Activated naive CD8-positive, alpha-beta T cell treated with anti-CD3 and anti-CD28 coated beads, Interleukin-2, amount 50 U/mL, for 16 hours (primary cell): ENCODE measurements at places on chromosomes 13 and 19.

DNA sequence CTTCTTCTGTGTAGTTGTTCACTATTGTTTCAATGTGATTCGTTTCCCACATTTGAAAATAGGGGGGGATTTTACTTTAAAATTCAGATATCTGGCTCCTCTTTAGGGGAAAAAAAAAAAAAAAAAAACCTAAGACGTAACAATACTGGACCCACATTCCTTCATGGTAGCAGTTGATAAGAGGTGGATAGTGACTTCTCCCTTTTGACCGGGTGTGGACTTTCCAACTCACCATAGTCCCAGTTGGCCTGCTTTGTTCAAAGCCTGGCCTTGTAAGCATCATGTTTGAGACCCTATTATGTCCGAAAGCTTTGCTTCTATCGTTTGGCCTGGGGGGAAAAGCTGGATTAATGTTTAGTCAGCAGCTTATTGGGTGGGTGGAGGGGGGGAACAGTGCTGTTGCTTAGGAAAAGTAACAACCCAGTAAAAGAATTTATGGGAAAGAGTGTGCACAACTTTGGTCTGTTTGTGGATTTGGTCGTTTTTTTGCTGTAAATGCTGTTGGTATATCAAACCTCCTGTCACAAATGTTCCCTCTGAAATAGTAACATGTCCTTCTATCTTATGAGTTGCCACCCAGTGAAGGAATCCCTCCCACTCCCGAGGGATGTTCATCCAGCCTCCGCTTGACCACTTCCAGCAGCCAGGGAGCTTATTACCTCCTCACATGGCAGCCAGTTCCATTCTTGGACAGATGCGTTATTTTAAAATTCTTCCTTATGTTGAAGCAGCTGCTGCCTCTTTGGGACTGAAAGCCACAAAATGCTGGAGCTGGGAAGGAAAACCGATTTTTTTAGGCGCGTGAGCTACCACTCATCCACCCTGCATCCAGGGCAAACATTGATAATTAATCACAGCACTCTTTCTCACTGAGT is 10.4 kb downstream of the SAMD4B start:
- DNase-seq = no peak

GRCh38 chr13:26561651-26562511 is 4.4 kb downstream of the WASF3 start:
- no peak for DNase-seq

- DNase-seq = no peak
Measured at GRCh38 chr19:7670790-7671189, 1.9 kb downstream of the RETN start.

DNA sequence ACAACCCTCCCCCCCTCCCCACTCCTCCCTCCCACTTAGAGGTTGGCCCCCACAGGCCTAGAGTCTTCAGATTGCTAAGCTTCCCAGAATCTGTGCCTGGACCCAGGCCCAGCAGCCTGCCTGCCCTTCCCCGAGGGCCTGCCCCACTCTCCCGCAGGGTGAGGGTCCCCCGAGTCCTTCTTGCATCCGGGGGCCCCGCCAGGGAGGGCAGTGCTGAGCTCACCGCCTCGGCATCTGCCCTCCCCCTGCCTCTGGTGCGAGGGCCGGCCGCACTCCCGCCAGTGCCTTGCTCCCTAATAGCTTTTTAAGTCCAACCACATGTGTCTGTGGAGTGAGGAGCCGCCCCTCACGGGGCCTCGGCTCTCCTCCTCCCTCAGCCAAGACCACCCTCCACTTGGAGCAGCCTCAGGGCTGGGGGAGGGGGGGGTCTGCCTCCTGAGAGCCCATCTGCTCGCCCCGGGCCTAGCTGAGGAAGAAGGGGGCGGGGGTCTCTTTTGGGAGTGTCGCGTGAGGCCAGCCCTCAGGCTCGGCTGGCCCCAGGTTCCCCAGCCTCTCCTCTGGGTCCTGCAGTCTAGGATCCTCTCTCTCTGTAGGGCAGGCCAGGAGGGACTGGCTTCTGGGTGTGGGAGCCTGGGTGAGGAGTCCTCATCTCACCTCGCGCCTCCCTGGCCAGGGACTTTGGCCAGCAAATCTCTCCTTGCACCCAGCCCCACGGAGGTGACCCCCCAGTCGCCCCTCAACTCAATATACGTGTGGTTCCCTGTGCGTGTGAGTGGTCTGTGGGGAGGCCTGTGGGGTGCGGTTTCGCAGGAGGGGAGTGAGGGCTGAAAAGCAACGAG is 47.2 kb downstream of the LYL1 start:
- no peak for DNase-seq

- no peak for DNase-seq
Measured at GRCh38 chr19:50870417-50871089, 2.7 kb upstream of the KLK2 start.

- no peak for DNase-seq
Measured at GRCh38 chr13:102651892-102652291, 43.0 kb downstream of the METTL21C start.

- no peak for DNase-seq
Measured at GRCh38 chr19:2529473-2529918, 53.6 kb downstream of the GADD45B start.
